ENCODE measurements at places on chromosomes 1 and 21.

- DNase-seq, result peak; percentile 27
Measured at GRCh38 chr1:147892216-147892615, 10.4 kb upstream of the GJA8 start.

DNA sequence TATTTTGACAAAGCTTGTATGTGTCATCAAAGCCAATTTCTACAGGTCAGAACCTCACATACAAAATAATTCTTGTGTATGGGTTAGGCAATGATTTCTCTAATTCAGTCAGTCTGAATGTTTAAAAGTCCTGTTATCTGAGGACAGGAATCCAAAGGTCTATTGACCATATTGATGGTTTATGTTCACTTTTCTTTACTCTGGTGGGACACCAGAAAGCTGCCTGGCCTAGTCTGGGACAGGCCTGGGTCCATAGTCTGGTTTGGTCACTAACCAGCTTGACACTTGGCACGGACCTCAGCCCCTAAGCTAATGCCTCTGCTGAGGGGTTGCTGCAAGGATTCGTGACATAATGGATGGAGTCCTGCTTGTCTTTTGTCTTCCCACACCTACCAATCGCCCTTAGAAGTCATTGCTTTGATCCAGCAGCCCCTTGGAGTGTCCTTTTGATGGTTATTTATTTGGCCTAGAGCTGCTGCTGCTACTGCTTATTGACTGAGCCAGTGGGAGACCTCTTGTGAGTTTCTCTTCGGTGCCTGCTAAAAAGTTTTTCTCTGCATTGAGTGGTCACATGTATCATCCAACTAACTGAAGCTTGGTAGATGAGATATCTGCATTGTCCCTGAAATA, 15.7 kb downstream of the IFNAR2 start:
- DNase-seq, result no peak

DNA sequence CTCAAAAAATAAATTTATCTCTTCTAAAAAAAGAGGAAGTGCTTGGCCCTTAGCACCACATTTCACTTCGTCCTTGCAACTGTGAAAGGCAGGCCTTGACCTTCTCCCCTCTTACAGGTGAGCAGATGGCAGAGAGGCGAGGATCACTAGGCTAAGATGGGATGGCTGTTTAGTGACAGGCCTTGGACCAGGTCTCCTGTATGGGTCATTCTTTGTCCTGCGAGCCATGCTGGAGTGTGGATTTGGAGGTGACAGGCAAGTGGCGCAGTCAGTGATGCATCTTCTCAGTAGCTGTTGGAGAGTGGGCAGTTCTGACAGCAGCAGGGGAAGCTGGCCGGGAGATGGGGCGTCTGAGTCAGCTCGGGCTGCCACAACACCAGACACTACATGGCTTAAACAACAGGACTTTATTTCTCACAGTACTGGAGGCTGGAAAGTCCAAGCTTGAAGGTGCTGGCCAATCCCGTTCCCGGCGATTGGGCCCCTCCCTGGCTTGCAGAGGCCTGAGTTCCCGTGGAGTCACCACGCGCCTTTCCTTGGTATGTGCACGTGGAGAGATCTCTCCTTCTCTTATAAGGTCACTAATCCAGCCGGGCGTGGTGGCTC, 16.5 kb downstream of the SLC27A3 start:
- DNase-seq, result no peak

DNA sequence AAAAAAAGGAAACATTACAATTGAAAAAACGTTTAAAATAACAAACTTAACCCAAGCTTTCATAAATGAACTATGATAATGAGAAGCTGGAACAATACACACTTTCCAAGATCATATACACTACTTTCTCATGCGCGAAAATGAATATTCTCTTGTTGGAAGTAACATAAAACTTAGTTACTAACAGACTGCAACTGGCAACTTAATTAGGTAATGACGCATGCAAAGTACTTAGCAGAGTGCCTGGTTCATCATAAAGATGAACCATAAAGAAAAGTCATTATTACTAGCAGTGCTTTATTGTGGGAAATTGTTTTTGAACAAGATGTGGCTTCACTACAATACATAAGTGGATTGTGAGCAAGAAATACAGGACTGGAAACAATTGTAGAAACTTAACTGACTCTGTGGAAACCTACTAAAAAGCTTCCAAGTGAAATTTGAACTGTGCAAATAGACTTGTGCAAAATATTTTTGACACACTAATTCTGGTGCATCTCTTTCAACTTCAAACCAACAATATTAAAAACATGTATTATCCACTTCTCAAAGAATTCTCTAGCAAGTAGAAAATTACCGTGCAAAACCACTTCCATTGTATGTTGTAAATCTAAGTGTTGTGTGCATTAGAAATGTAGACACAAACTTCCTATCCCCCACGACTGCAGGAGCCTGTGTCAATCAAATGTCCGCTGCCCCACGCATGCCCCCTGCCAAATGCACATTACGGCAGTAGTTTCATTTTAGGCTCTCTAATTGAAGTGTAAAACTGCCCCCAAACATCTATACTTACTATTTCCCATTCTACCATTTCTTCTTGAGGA, 2.0 kb downstream of the ARHGAP29 start:
- DNase-seq, result no peak

GRCh38 chr1:230498704-230499103, 72.6 kb upstream of the PGBD5 start:
- DNase-seq, result no peak

GRCh38 chr1:89965193-89965768, 29.6 kb upstream of the ZNF326 start:
- no peak for DNase-seq

DNA sequence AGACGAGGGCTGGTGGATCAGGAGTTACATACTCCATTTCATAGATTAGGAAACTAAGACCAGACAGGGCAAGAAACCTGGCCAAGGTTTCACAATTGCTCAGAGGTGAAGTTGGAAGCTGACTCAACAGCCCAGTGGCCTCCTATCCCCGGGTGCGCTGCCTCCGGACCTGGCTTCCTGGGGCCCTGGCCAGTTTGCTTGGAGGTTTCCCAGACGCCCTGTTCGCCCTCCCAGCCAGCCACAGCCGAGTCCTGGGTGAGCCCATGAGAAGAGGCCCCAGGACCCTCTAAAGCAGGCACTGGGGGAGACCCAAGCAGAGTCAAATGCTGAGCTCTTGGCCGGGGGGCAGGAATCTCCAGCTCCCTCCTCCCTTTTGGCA, 180.1 kb downstream of the ZBTB18 start:
- DNase-seq, result no peak

DNA sequence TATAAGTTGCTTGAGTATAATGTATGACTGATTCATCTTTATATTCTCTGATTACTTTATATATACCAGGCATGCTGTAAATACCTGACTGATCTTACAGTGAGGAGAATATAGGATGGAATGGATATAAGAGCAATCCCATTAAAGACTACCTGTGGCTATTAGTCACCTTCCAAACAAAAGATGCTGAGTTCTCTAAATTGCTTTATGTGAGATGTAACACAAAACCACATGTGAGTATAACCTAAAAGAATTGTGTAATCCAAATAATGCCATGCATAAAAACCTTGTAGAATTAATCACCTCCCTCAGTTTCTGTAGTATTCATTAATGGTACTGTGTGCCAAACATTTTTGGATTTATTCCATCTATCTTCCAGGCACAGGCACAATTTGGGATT, 134.6 kb upstream of the LRRC7 start:
- DNase-seq, result no peak

GRCh38 chr1:228988664-228989063, 253.4 kb downstream of the RHOU start:
- no peak for DNase-seq

DNA sequence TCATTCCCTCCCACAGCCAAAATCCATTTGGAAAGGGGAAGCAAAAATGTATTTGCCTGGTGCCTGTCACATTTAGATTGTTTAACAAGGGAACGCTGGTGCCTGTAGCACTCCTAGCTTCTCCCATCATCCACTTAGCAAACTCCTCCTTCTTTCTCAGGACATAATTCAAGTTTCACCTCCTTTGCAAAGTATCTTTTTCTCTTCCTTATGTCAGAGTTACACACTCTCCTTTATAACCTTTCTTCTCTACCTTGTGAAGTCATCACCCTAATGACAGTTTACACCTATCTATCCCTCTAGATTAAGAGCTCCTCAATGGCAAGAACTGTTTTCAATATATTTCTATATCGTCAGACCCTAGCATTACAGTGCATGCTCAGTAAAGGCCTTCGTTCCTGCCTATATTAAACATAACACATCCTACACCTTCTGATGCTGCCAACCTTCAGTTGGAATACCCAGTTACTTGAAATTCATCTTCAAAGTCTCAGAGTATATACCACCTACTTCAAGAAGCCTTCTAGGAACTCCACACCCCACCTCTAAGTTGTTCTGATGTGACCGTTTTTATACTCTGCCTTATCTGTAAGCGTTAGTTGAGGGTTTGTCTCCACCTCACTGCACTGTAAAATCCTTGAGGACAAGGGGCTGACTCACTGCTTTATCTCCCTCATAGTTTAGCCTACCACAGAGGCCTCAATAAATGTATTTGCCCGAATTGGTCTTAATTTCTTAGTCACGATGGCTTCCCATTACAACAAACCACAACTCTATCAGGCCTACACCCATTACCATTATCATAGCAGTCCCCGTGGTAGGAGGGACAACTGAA, 1.0 kb upstream of the EPS15 start:
- peak; percentile 23 for DNase-seq

GRCh38 chr1:207003210-207003609, 29.3 kb downstream of the C1orf116 start:
- DNase-seq, result no peak

DNA sequence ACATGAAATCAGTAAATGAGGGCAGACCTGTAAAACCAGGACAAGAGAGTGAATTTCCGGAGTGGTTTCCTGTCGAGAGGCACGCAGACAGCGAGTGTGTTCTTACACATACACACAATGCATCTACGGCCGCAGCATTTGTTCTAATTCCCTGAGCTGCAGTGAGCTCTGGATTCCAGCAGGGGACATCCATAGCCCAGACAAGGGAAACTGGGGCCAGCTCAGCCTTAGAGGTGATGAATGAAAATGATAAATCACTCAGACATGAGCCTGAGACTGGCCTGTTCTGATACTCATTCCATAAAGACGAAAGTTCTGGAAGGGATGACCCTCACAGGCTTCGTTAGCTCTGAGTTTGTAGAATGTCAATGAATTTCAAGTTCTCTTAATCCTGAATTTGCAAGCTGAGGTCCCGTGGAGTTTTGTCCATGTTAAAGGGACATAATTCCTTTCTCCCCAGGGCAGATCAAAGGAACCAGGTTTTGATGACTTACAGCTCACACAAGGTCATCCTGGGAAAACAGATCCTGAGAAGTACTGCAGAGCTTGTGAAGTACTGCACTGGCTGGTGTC, 207.9 kb upstream of the C1orf87 start:
- DNase-seq, result peak; percentile 69

DNA sequence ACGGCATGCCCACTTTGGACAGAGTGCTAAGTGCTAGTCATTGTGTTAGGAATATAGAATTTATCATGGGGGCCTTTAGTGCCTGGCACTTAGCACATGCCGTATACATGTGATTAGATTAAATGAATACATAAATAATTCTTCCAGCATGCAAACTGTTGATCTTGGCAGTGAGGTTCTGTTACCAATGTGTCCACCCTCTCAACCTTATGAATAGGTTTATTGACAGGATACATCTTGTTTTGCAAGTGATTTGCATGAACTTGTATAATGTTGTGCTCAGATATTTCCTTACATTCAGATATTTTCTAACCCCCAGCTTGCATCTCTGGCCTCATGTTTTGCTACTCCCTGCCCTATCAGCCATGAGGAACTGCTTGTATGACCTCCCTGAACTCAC, 60.3 kb upstream of the ZNF648 start:
- DNase-seq, result no peak

DNA sequence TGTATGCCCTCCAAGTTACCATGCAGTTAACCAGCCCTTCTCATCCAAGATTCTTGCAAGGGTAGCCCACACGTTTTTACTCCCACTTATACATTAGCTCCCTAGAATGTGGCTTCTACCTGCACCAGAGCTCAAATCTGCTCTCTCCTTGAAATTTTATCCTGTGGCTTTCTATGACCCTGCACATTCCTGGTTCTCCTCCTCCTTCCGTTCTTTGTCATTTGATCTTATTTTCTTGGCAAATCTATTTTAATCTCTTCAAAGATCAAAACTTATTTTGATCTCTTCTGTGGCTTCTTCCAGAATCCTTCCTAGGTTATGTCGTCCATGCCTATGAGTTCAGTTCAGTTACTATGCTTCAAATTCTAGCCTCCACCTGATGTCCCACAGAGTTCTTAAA, 115.6 kb upstream of the GUCA2B start:
- no peak for DNase-seq

DNA sequence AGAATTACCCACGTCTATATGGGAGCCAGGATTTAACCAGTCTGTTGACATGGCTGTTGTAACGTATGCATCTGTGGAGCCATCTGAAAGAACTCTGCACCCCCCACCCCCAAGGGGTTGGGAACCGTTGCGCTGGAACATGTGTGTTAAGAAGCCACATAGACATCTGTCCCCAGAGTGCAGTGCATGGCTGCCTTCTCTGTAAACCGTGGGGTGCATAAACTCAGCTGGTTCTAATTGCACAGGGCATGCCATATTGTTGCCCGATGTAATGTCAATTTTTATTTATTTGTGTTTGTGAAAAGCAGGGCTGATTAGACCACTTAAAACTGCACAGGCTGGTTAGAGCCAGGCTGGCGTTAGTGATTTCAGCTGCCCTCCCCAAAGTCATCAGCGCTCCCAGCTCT, 70.1 kb upstream of the ROR1 start:
- DNase-seq, result no peak

DNA sequence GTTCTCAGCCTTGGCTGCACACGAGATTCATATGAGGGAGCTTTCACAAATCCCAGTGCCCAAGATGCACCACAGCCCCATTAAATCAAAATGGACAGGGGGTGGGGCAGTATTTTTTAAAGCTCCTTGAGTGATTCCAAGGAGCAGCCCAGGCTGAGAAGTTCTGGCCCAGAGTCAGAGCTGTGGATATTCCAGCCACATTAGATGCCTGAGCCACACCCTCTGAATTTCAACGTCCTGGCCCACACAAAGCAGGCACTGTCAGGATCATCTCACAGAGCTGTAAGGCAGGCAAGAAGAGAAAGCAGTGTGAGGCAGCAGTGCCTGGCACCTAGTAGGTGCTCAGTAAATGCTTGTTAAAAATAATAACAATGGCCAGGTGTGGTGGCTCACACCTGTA, 37.4 kb downstream of the PAX7 start:
- no peak for DNase-seq

- no peak for DNase-seq
Measured at GRCh38 chr1:218421531-218421930, 76.4 kb downstream of the TGFB2 start.

GRCh38 chr1:154821083-154821482, 49.0 kb downstream of the KCNN3 start:
- DNase-seq, result no peak
